ENCODE measurements at places on chromosomes 2 and 18.

DNA sequence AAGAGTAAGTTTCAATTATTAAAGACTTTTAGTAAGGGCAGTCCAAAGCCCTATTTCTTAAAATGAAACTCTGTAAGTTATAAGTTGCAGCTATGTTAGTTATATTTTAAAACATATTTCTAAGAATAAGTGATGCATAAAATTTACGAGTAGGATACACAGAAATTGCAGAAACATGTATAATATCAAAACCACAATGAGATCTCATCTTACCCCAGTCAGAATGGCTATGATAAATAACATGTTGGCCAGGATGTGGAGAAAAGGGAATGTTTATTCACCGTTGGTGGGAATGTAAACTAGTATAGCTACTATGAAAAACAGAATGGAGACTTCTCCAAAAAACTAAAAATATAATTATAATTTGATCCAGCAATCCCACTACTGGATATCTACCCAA lies 201.2 kb downstream of the CBLN2 start:
- DNase-seq = no peak

- DNase-seq = no peak
Measured at GRCh38 chr18:43049021-43049420, 66.5 kb downstream of the RIT2 start.

DNA sequence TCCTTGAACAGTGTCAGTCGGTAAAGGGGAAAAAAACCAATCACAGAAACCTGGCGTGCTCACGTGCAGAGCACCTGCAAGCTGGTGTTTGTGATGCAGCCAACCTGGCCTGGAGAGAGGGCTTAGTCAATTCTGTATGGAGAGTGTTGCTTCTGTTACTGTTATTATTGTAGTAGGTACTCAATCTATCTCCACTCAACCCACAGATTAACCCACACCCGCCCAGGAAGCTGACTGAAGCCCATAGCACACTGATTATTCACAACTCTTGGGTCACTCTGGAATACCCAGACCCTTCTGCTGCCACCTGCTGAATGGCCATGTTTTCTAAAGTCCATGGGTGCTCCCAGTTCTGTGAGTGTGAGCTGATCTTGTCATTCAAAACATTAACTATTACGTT lies 53.9 kb downstream of the TNFRSF11A start:
- no peak for DNase-seq

- no peak for DNase-seq
Measured at GRCh38 chr2:106664669-106665068, 177.5 kb downstream of the CD8B2 start.

GRCh38 chr2:239602290-239603282 lies 201.8 kb upstream of the HDAC4 start:
- no peak for DNase-seq

DNA sequence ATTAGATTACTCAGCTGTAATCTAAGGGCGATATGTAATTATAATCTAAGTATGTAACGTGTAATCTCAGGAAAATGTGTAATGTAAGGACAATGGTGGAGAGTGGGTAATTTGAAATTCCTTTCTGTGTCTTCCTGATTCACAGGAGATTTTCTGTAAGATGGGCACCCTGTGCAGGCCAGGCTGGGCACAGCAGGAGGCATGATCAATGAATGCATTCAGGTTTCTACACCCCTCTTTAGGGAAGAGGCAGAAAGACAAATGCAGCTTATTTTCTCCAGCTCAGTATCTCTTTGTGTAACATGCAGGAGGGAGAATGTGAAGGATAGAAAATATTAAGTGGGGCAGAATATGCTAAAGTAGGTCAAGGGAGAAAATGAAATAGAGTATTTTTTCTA lies 320.1 kb downstream of the PIK3C3 start:
- no peak for DNase-seq

GRCh38 chr2:98277162-98277859 lies 68.9 kb upstream of the CNGA3 start:
- DNase-seq = no peak

DNA sequence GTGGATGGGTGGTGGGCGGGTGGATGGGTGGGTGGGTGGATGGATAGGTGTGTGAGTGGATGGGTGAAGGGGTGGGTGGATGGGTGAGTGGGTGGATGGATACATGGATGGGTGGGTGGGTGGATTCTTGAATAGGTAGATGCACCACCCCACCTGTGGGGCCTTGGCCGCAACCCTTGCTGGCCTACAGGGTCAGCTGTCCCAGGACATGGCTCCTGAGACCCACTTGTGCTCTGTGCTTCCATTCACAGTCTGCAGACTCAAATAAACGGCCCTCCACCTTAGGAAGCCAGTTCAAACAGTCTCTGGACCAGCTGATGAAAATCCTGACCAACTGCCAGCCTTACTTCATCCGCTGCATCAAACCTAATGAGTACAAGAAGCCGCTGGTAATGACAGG lies 54.4 kb downstream of the MYO7B start:
- no peak for DNase-seq

DNA sequence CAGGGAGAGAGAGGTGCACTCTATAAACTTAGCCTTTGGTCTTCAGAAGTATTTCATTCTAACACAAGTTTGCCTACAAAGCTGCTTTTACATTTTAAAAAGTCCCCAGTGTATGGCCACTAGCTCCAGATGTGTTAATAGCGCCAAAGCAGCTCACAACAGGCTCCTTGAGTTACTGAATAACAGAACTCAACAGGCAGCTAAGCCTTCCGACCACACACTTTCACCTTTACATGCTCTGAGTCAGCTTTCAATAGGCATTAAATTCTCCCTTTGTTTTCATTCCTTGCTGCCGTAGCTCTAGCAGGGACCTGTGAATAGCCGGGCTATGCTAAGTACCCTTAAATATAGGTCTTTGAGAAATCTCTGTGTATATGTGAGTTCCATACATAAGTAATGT lies 262.8 kb upstream of the PARD3B start:
- DNase-seq = no peak

DNA sequence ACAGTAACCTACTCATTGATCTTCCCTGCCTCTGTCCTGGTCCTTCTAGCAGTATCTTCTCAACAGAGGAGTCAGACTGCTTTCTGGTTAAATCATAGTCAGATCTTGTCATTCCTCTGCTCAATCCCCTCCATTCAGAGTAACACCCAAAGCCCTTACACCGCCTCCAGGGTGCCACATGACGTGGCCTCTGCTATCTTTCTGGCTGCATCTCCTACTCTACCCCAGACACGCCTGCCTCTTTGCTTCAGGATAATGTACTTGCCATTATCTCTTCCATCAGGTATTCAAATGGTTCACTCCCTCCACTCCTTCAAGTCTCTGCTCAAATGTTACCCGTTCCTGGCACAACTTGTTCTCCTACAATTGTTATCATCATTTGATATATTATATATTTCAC lies 36.3 kb upstream of the ACVR2A start:
- DNase-seq = no peak

- no peak for DNase-seq
Measured at GRCh38 chr18:13179566-13180113, 38.9 kb upstream of the LDLRAD4 start.

- no peak for DNase-seq
Measured at GRCh38 chr2:234189230-234189629, 138.7 kb downstream of the SPP2 start.

DNA sequence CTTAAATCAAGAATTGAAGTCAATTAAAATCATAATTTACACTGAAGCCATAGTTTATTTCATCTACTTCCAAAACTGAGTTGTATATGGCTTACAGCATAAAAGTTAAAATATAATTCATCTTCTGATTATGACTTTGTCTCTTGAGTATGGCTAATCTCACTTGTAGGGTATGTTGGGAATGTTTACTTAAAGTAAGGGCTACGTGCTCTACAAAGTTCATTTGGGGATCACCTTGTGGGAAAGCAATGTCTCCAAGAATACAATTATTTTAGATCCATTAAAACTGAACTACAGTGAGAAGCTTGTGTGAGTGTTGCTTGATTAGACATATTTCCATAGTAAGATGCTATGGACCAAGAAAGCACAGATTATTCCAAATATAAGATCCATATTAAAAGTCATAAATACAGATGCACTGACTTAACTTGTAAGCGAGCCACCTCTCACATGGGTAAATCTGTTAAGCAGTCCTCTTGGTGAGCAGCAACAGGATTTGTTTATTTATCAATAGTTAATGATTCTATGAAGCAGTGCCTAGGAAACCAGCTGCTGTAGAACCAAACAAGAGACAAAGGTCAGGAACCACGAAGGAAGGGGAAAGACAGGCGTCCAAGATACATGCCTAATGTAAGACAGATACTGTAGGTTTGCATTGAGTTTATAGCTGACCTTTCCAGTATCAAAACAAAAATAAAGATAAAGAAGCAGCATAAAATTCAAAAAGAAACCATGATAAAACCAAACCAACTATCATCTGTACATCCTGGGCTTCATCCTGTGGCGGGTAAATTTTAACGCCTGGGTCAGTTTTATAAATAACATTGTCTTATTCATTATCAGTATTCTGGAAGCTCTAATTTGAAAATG lies 24.8 kb downstream of the DSG4 start:
- no peak for DNase-seq

DNA sequence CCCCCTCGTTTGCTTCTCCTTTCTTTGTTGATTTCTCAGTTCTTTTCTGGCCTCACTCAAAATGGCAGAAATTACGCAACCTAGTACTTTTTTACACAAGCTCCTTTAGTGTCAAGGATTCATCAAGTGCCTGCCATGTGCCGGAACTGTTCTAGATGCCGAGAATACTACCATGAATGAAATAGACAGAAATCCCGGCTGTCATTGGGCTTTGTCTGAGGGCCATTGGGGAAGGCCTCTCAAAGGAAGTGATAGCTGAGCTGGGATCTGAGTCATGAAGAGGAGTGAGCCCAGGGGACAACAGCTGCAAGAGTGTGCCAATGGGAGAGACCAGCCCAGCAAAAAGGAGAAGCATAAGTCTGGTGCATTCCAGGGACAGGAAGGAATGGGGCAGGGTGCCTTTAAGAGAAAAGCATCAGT lies 34.3 kb upstream of the PPP1CB start:
- peak; percentile 38 for DNase-seq
